Esophagus muscularis mucosa (tissue), 4 donors: ENCODE measurements at places on chromosomes 4 and X. TPM values are rescaled to one million over a fixed set of nuclear protein-coding genes. Genes with fewer than 3 reads are reported as not detected.

GRCh38 chrX:96170626-96171025 lies 514.0 kb upstream of the DIAPH2 start:
- DNase-seq: no peak
- H3K36me3 ChIP-seq: no peaks in the 10 kb centered on the region
- H3K4me3 ChIP-seq: no peak overlapping the region
- H3K4me1 ChIP-seq: no peaks in the 10 kb centered on the region
- H3K27me3 ChIP-seq: no peaks in the 10 kb centered on the region

Gene ASB12
- total RNA-seq: not detected

DNA sequence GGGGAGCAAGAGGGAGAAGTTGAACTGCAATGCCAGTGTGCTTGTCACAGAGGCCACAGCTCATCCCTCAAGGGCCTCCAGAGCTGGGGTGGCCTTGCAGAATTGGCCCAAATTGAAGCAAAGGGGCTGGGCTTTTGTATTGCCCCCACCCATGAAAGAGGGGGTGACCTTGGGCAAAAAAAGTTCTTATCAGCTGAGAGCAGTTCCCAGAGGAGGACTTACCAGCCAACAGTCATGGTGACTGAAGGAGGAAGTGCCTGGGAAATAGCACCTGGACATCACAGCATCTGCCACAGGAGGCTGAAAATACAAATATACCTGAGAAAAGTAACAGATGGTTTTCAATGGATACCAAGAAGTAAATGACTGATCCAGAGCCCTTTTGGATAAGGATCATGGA lies 262.4 kb downstream of the MID1IP1 start:
- H3K27ac ChIP-seq: no peak overlapping the region
- no peaks in the 10 kb centered on the region for H3K4me1 ChIP-seq
- no peaks in the 10 kb centered on the region for H3K36me3 ChIP-seq
- H3K4me3 ChIP-seq: no peak overlapping the region
- H3K27me3 ChIP-seq: no peaks in the 10 kb centered on the region
- DNase-seq: no peak

- H3K4me1 ChIP-seq: no peaks in the 10 kb centered on the region
- no peak overlapping the region for H3K4me3 ChIP-seq
- H3K36me3 ChIP-seq: no peaks in the 10 kb centered on the region
- H3K27me3 ChIP-seq: no peaks in the 10 kb centered on the region
Measured at GRCh38 chrX:79089896-79090584, 54.4 kb upstream of the GPR174 start.

DNA sequence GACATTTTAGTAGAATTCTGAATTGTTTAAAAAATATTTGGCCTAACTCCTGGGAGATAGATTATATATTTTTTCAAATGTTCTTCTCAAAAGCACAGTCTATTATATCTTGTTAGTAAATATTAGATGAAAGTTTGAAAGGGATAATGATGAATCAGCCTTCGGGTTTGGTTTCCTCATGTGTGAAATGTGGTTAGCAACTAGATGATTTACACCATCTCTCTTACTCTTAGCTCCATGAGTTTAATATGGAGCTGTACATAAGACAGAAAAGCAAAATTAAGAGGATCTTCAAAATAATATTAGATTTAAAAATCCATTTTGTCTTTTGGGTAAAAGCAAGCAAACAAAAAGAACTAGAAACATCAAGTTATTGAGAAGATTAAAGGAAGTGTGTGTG lies 120.8 kb upstream of the SFRP2 start:
- no peak overlapping the region for H3K4me3 ChIP-seq
- no peaks in the 10 kb centered on the region for H3K27me3 ChIP-seq
- no peak for DNase-seq
- H3K36me3 ChIP-seq: no peaks in the 10 kb centered on the region
- no peak overlapping the region for H3K27ac ChIP-seq
